Daoy (cell line): ENCODE measurements at places on chromosomes 6 and 20. TPM values are rescaled to one million over a fixed set of nuclear protein-coding genes. Genes with fewer than 3 reads are reported as not detected.

NTSR1 gene
- total RNA-seq, result 0.17 TPM in 1 of 2 replicates, not detected in the other

RFX6 gene
- total RNA-seq, result not detected in 2 replicates

OLIG3 gene
- not detected in 2 replicates for total RNA-seq

PROCR gene
- 20.9 and 21.8 TPM in 2 replicates for total RNA-seq

HCRTR2 gene
- total RNA-seq, result not detected in 2 replicates
